GF-D8 (cell line): ENCODE measurements at places on chromosomes 16 and 17.

DNA sequence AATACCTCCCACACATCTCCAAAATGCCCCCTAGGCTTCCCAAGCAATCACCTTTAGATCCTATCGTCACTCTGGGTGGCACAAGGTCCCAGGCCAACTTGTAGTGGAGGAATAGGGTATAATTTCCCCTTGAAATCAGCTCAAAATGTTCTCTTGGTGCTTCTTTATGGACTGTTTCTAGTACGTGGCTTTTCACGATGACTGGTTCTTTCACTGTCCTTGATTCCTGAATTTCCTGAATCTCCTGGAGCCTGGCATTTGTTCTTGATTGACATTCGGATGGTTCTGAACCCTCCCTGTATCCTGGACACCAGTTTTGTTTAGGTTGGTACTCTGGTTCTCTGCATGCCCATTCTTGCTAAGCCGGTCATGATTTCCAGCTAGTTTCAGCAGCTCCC, 6.9 kb upstream of the VPS53 start:
- DNase-seq: no peak

GRCh38 chr17:82037889-82038195, 345 bp upstream of the DCXR start:
- DNase-seq: no peak

DNA sequence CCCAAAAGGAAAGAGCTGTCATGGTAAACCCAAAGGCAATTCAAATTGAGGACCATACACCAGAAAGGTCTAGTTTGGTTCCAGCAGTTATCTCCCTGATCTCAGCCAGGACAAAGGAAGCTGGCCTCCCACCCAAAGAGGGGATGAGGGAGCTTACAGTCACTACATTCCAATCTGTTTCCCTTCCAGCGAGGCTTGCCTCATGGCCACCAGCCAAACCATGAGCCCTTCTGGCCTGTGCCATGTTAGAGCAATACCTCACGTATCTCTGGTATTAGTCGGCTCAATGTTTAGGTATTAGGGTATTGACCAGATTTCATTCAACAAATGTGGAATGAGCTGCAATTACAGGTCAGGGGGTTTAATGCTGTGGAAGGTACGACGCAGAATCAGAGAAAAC, 8.4 kb downstream of the NDUFAB1 start:
- DNase-seq: no peak

DNA sequence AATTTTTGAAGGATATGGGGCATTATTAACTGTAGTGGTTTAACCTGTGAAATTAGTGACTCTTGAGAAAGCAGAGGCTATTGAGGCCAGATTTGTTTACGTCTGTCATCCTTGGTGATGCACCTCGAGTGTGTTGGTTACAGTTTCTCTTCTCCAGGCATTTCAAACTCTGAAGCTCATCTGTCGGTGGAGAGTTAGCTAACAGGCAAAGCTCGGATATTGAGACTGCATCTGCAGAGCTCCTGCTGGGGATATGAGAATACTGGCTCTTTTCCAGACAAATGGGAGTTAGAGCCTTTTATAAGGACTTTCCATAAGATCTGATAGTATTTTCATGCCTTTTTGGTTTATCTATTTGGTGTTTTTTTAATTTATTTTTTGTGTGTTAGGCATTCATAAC, 6.7 kb downstream of the CLEC16A start:
- DNase-seq: no peak

DNA sequence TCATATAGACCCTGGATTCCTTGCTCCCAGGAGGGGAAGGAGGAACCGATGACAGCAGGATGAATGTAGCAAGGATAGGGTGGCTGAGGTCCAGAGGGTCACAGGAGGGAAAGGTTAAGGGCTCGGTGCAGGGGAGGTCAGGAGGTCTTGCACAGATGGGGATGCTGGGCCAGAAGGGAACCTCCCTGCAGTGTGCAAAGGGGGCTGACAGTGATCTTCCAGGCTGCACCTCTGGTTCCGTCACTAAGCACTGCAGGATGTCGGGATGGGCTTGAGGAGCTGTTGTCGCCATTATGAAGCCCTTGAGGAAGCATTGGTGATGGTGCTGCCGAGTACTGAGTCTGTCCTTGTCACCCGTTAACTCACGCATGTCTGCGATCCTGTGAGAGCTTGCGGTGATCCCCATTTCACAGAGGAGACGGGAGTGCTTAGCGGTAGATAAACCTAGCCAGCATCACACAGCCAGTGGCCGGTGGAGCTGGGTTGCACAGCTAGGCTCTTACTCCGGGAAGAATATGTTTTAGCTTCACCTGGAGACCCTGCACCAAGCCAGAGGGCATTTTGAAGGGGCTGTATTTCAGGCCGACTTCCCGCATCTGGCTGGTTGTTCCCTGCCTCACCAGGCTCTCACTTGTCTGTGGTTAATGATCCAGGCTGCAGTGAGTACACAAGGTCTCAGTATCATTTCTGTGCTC, 120.4 kb downstream of the SNX29 start:
- DNase-seq: no peak

GRCh38 chr17:2841606-2842005, 45.4 kb downstream of the RAP1GAP2 start:
- DNase-seq: no peak

GRCh38 chr17:4616476-4616875, 25.0 kb downstream of the ALOX15 start:
- DNase-seq: no peak

- no peak for DNase-seq
Measured at GRCh38 chr16:3485097-3485745, 10.1 kb downstream of the C16orf90 start.

GRCh38 chr16:29126616-29127015, 141.8 kb downstream of the LAT start:
- no peak for DNase-seq

DNA sequence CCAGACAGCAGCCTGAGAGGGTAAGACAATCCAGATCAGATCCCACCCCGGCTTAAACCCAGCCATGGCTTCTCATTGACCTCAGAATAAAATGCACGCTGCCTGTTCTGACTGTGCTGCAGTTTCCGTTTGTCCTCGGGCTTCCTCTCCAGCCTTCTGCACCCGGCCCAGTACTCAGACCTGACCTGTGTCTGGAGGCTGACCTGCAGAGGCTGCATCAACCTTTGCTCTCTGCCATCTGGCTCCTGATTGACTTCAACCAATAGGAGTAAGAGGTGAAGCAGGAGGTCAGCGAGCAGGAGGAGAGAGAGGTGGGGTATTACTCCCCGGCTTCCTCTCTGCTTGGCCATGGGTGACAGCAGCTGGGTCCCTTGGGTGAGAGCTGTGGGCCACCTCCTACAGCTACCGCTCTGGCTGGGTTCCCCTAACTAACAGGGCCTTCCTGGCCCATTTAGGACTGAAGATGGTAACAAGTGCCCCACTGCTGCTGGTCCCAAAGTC, 46.7 kb downstream of the C16orf82 start:
- DNase-seq: no peak
